ENCODE measurements at places on chromosomes 4 and X. TPM values are rescaled to one million over a fixed set of nuclear protein-coding genes. Genes with fewer than 3 reads are reported as not detected.

Gene ITIH6
- not detected for total RNA-seq

Gene CT45A5
- not detected for total RNA-seq

Gene FAM149A
- 0.64 TPM for total RNA-seq

Gene TREX2
- 1.9 TPM for total RNA-seq

Gene TMEM255A
- total RNA-seq, result not detected
